ENCODE measurements at places on chromosomes 3 and 15.

GRCh38 chr3:97656638-97657037, 107.9 kb upstream of the ARL6 start:
- DNase-seq, result no peak

GRCh38 chr3:183539811-183540210, 15.7 kb downstream of the KLHL6 start:
- no peak for DNase-seq

DNA sequence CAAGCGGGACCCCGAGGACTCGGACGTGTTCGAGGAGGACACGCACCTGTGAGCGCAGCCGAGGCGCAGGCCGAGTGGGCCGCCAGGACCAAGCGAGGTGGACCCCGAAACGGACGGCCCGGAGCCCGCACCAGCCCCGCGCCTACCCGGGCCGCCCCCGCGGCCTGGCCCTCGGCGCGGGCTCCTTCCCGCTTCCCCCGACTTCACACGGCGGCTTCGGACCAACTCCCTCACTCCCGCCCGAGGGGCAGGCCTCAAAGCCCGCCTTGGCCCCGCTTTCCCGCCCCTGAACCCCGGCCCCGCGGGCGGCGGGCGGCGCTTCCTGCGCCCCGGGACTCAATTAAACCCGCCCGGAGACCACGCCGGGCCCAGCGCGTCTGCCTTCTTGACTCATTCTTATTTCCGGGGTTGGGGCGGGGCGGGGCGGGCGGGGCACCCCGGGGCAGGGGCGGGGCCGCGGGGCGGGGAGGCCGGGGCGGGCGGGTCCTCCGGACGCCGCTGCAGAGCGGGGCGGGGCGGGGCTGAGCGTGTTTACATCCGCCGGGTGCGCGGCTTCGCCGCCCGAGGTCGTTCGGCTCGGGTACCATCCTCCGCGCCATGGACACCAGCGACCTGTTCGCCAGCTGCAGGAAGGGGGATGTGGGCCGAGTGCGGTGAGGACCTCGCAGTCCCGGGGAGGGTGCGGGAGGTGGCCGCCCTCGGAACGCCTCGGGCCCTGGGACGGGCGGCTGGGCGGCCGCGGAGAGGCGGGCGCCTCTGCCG, at the start of gene ABTB1:
Gene ABTB1, plus strand, starts transcription at position 524 of the 762 bp plus-strand sequence. Its CDS starts 74 bp downstream, at position 598.
- DNase-seq, result peak; percentile 81

GRCh38 chr3:106688464-106688863, 688.8 kb upstream of the CCDC54 start:
- no peak for DNase-seq

GRCh38 chr3:42678447-42678846, 6.9 kb upstream of the KLHL40 start:
- no peak for DNase-seq

DNA sequence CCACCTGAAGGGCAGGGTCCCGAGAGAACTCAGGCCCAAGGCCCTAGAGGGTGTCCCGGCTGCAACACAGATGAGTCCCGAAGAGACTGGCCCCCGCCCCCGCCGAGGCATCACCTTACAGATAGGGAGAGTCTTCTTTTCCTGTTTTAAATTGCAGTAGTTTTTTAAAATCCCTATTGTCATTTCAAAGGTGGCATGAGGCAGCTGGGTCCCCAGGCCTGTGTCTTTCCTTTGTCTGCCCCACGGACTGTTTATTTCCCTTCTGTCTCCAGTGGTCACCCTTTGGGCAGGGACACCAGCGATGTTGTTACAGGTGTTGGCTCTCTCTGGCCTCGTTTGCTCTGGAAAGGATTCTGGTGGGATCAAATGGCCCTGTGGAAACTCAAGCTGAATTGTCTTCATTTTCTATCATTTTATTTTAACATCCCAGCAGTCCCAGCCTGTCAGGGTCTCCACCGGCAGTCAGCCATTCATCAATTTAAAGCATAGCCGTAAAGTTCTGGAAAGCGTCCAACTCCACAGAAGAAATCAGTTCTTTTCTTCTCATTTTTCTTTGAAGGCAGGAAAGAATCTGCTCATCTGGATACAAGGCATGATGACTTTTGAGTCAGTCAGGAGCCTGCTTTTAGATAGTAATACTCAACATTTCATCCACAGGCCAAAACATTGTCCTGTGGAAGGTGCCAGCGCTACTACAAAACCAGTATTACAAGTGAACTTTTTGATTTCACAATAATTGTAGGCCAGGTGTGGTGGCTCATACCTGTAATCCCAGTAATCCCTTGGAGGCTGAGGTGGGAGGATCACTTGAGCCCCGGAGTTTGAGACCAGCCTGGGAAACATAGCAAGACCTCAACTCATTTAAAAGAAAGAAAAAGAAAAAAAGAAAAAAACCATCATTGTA, 96.2 kb downstream of the HES1 start:
- no peak for DNase-seq

DNA sequence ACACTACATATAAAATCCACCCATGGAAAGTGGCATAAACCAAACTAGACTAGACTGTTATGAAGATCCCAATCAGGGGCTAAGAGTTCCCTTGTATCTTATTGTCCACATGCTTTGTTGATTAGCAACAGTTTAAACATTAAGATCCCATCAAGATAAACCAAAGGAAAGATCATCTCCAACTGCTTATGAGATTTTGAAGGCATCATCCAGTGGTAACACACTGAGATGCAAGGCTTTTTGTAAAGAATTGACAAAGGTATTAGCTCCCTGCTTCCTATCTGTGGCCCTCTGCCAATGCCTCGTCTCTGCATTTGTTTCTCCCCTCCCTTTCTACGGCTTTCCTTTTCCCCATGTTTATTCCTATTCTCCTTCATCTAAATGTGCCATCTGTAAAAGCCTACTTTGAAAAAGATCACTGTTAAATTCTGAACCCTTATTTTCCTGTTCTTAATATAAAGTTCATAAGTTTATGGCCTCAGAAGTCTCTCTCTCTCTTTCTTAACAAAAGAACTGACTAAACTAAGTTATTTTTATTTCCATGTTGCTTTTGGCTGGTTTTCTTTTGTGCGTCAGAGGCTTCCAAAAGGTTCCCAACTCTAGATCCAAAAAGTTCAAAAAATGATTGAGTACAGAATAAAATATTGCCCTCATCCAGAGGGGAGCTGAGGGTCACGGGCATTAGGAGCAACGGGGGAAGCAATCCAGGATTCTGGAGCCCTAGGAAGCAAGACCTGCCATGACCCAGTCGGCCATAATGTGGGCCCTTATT, 5.5 kb downstream of the PLD1 start:
- DNase-seq, result no peak

GRCh38 chr3:124410471-124410870, 319.8 kb upstream of the UMPS start:
- no peak for DNase-seq

GRCh38 chr15:59367022-59367451, 5.6 kb downstream of the MYO1E start:
- DNase-seq, result no peak

DNA sequence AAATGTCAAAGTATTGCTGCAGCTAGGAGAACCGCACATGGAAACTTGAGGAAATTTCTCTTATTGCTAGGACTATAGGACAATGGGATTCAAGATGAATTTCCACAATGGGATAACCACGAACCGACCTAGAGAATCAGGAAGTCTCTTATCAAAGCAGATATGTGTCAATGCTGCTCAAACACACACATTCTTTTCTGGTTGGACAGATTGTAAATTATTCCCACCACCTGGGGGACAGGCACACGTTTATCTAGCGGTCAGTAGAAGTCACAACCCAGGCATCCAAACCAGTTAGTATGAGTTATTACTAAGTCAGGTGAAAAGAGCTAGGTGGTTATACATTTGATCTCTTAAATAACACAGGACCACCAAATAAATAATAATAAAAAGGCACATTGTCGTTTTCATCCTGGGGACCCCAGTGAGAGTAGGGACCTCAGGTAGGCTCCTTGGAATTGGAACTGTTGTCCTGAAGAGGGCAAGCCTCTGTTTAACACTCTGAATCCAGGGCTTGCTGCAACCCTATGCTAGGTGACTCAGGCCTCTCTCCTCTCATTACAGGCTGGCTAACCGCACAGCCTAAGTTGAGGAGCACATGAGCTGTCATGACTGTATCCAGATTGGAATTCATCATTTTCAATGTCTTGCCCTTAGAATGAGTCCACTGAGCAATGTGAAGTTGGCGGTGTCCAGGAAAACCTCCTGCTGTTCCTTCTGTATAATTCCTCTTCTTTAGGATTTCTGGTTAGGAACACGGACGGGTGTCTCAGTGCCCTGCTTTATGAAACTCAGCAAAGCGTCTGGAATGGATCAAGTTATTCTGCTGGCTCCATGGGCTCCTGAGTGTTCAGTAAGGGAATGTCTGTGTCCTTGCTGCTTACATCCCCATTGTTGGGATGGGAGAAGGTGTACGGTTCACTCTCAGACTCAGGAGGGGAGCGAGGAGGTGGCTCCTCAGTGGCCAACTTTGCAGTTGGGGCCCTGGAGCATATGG, 59.0 kb downstream of the CLEC3B start:
- no peak for DNase-seq

- DNase-seq, result no peak
Observed at GRCh38 chr3:59654480-59655417, 604.9 kb upstream of the CFAP20DC start.

DNA sequence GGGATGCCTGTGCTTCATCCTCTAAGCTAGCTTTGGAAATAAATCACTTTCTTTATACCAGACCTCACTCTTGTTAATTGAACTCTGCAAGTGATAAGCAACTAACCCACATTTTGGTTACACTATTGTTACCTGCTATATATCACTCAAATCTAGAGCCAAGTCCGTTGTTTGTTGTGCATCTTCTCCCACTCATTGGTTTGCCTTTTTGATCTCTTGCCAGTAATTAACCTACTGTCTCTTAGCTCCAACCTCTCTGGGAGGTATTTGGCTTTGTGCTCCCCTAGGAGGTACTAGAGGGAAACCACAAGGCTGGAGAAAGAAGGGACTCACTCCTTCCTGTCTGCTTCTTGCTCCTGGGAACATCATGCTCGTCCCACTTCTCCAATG, 12.8 kb upstream of the CRBN start:
- DNase-seq, result no peak

GRCh38 chr3:157154563-157155330, 5.2 kb downstream of the CCNL1 start:
- no peak for DNase-seq

DNA sequence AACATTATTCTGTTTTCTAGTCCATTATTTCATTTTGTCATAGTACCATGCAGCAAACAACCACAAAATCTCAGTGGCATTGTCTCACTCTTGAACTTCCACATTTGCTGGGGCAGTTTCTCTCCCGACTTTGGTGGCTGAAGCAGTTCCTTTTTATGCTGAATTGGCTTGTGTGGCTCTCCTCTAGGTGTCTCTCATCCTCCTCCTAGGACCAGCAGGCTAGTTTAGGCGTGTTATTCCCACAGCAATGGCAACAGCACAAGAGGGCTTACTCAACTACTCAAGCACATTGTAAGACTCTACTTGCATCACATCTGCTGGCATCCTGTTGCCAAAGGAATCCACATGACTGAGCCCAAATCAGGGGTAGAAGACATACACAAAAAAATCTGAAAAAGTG, 201.8 kb upstream of the KCNH8 start:
- no peak for DNase-seq

GRCh38 chr15:31419820-31420219, 93.2 kb downstream of the KLF13 start:
- no peak for DNase-seq

DNA sequence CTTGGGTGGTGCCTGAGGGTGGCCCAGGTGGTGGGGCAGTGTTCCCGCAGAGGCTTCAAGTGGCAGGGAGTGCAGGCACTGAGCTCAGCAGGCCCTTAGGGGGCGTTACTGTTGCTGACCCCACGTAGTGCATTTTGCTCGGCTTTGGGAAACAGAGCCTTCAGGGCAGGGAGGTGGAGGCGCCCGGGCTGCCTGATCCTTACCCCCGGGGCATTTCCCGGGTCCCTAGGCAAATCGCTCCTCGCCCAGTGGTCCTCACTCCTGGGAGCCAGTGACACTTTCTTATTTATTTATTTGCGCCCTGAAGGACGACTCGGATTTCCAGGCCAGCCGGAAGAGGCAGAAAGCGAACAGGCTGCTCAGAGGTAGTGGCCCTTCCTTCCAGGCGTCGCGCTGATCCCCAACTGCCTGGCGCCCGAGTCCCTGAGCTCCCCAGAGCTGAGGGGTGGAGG, 10.1 kb upstream of the FOXB1 start:
- DNase-seq, result no peak

DNA sequence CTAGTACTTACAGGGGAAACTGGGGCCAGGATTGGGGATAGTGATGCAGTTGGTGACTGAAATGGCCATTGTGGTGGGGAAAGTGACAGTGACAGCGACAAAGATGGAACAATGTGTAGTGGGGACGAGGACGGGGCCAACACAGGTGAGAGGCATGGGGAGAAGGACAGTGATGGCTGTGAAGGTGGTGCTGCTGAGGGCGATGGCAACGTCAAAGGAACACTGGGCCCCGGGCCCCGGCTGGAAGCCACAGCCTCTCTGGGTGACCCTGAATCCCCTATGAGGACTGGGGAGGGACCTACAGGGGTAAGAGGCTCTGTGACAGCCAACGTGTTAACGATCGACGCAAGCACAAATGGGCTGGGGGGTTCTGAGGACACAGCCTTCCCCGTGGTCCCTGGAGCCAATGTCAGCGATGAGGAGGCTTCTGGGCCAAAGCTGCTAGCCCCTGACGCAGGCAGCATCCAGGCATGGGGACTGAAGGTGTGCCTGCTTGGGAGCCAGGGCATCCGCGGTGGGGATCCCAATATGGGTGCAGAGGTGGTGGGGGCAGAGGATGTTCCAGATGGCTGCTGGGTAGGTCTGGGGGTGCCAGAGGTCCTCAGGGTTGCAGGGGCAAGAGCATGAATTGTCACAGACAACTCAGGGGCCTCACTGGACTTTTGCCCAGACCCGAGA, 25.2 kb upstream of the GOLGA6C start:
- DNase-seq, result no peak

DNA sequence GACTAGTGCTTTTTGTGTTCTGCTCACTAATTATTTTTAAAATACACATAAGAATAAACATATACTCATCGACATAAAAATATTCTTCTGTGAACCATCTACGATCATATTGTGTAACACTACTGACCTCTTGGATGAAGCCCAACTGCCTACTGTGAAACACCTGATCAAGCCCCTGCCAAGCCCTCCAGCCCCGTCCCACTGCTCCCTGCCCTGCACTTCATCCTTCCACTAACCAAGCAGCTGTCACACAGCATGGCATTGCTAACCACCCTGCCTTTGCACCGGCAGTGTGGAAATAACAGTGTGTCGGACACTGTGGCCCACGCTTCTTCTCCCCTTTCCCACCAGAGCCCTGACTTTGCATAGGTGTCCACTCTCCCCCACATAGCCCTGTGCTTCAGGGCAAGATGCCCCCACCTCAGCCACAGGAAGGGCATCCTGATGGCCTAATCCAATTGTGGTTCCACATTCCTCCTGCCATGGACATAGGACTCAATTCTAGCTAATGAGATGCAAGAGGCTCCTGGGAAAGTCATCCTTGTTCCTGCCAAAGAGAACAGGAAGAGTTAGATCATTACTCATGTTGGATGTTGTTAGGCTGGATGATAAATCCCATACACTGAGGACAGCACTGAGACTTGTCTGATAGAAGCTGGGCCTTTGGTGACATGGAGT, 35.0 kb upstream of the ARID3B start:
- DNase-seq, result no peak

- DNase-seq, result no peak
Observed at GRCh38 chr3:140180603-140181002, 245.6 kb downstream of the CLSTN2 start.

Data from activated T-helper 1 cell treated with anti-CD3 and anti-CD28 coated beads, Interleukin-2, amount 50 U/mL, for 16 hours (primary cell).